ENCODE measurements at places on chromosomes 1 and 21. TPM values are rescaled to one million over a fixed set of nuclear protein-coding genes. Genes with fewer than 3 reads are reported as not detected.

DNA sequence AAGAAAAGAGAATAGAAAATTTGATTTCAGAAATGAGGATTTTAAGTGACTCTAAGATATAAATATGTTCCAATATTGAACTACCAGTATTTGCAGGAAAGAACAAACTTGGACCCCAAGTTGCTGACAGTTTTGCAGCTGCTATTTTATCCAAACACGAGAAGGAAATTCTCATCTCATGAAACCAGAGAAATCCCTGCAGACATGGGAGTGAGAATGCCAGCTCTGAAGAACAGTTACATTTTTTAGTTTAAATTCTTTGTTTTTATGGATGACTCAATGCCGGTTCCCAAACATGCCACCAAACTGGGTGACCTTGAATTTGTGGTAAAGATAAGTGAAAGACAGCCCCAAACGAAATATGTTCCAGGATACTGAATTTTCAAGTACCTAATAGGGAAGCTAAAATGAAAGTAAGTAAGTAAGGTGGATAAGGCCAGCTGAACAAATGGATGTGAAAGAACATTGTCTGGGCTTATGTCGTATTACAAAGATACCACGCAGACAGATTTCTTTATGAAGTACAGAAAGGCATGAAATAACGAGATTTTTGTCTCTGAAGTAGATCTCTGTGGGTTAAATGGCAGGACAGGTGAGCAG lies 19.9 kb downstream of the TLR5 start:
- no peak for DNase-seq

GRCh38 chr1:28855469-28855951 lies 43.5 kb downstream of the OPRD1 start:
- no peak for DNase-seq

KCNJ9 gene
- total RNA-seq = not detected

PCAT6 gene
- 0.65 TPM for total RNA-seq

GRCh38 chr1:214332946-214333798 lies 52.2 kb downstream of the SMYD2 start:
- no peak for DNase-seq

DNA sequence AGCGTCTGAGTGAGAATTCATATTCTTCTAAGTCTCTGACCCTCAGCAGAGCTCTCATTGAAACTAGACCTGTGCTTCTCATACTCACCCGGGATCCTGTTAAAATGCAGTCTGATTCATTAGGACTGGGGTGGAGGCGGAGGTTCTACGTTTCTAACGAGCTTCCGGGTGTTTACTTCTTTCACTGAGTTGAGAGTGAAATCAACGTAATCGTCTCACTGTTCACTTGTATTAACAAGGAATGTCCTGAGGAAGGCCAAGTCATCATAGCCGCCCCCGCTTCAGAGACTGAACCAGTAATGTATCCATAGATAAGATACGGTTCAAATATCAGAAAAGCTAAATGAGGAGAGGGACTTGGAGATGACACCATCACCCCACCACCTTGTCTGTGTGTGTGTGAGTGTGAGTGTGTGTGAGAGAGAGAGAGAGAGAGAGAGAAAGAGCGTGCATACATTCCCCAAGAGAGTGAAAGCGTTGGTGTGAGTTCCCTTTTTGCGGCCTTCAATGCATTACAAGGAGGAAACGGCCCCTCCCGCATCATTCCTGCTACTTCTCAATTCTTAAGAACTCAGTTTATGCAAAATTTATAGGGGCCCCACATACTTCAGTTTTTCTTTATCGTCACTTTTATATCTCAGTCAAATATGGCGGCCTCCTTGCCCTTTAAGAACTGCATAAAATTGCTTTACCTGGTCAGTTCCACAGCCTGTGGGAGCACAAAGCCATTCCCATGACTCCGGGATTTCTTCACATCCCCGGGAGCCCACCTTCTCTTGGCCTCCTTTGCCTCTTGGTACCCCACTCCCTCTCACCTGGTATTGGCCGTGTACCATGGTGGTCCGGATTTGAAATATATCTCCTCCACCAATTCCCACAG lies 19.8 kb downstream of the KMO start:
- no peak for DNase-seq

DNA sequence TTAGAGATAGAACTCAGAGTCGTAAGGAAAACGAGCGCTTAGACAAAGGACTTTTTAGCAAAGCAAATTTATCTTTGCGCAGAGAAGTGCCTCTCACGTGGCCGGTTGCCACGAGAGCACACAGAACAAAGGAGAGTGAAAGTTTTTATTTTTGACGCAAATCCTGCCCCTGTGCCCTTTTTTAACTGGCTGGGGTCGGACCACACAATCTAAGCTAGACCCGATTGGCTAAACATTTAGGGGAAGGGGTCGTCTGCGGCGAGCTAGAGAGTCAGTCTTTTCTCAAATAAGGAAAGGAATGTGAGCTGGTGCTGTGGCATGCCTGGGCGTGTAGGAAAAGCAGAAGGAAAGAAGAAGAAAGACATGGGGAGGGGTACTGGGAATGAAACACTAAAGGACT lies 2.4 kb downstream of the KRTAP10-2 start:
- DNase-seq = no peak

DNA sequence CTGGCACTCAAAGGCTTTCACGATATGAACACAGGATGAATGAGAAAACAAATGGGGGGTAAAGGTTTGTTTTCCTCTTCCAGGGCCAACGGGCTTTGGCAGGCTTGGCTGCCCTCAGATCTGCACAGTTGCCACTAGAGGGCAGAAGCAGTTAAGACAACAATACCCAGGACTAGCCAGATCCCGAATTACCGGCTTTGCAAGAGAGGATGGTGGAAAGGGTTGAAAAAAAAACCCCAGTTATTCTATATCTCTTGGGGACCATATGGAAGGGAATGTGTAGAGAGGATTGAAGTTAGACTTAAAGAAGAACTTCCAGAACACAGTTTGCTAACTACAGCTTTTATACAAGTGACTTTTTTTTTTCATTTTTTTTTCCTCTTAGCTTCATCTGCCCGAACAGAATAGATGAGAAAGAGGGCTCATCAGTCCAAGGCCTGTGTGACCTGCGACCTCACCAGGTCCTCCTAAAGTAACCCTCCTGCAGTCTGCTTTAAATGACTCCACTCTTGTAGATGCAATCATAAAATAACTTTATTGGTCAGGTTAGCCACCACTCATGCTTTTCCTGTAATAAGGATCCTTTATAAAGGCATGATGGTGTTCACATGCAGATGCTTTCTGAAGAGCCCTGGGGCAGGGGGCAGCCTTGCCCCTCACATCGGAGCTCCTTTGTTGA lies 10.7 kb downstream of the FMOD start:
- peak; percentile 82 for DNase-seq

GRCh38 chr21:45459171-45460010 lies 54.4 kb downstream of the COL18A1 start:
- DNase-seq = no peak

- no peak for DNase-seq
Measured at GRCh38 chr1:19375631-19376400, 63.7 kb downstream of the SLC66A1 start.

CSTB gene
- total RNA-seq = 25.6 TPM

PAPPA2 gene
- 0.45 TPM for total RNA-seq

DNA sequence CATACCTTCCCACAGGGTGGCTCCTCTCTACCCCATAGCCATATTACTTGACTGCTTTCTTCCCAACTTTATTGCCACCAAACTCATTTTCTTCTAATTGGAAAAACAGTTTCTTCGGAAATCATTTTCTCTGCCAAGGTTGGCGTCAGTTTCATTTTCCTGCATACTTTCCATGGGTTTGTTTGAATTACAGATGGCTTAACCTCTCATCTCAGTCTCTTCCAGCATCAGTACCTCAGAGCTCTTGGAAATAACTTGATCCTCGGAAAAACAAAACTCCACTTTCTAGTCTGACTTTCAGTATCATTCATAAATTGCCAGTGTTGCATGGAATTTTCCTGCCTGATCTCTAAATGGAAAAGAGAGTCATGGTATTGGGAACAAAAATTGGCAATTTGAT lies 20.3 kb upstream of the PRDM2 start:
- DNase-seq = no peak

TARDBP gene
- total RNA-seq = 59.1 TPM

- DNase-seq = no peak
Measured at GRCh38 chr1:31112266-31112935, 46.9 kb upstream of the PUM1 start.

DNA sequence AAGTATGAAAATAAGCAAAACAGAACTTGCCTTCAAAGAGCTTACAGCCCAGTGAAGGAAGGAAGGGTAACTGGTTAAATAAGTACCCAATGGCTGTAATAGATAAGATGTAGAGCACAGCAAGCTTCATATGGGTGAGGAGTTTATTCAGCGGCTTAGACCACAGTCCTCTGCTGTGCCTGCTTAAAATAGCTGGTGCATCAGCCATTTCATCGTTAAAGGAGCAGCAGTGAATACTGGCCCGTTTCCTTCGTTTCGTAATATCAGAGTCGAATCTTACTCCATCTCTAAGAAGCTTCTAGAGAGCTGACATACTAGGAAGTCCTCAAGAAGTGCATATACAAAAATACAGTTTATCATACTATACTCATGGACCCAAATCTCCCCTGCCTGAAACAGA lies 286.5 kb downstream of the NFIA start:
- no peak for DNase-seq

DNA sequence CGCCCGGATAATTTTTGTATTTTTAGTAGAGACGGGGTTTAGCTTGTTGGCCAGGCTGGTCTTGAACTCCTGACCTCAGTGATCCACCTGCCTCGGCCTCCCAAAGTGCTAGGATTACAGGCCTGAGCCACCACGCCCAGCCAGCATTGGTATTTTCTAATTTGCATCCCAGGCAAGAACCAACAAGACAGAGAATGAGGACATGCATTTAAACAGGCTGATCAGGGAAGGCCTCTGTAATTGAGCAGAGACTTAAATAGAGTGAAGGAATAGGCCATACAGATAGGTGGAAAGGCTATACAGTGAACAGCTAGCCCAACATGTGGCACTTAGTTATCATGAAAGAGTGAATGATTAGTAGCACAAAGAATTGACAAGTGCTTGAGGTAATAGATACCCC lies 230.4 kb downstream of the SLC35F3 start:
- no peak for DNase-seq

NASP gene
- total RNA-seq = 28.2 TPM

GRCh38 chr1:227883073-227883520 lies 64.6 kb downstream of the WNT9A start:
- no peak for DNase-seq

DNA sequence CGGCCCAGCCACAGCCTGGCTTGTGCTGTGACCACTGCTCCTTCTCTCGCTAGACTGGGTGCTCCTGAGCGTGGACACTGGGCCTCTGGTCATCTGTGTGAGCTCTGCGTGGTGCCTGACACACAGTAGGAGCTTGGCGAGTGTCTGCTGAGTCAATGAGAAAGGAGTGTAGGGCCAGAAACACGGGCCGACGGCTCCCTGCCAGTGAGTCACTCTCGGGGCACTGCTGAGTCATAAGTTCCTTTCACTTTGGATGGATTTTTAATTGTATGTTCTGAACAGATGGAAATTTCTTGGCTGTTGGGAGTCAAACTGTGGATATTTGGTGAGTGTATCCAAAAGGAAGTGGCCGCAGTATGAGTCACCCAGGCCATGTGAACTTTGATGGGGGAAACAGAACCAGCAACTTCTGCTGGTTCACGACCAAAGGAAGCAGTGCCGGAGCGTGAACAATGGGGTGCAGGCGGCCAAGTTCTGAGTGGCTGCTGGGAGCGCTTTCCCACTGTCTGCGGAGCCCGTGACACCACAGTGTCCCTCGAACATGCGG lies 41.0 kb upstream of the COL18A1 start:
- no peak for DNase-seq

- no peak for DNase-seq
Measured at GRCh38 chr1:84479998-84480397, 932 bp downstream of the RPF1 start.

GRCh38 chr1:67951014-67951413 lies 99.4 kb downstream of the DIRAS3 start:
- DNase-seq = no peak

DNA sequence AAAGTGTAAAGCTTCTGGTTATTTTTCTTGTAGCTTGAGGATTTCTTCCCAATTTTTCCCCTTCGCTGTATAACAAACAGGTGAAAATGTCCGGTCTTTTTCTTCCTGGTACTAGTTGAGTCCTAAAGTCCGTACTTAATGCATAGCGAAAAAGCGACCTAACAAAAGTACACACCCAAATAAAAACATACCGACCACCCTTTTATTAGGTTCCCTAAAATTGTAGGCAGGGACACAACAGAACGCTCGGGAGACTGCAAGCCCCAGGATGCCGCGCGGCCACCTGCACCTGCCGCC lies 281 bp upstream of the BTF3L4 start:
- no peak for DNase-seq

B3GALNT2 gene
- 8.9 TPM for total RNA-seq

PRPF38A gene
- 11.8 TPM for total RNA-seq

- DNase-seq = no peak
Measured at GRCh38 chr1:225883616-225884265, 1.6 kb upstream of the TMEM63A start.

DNA sequence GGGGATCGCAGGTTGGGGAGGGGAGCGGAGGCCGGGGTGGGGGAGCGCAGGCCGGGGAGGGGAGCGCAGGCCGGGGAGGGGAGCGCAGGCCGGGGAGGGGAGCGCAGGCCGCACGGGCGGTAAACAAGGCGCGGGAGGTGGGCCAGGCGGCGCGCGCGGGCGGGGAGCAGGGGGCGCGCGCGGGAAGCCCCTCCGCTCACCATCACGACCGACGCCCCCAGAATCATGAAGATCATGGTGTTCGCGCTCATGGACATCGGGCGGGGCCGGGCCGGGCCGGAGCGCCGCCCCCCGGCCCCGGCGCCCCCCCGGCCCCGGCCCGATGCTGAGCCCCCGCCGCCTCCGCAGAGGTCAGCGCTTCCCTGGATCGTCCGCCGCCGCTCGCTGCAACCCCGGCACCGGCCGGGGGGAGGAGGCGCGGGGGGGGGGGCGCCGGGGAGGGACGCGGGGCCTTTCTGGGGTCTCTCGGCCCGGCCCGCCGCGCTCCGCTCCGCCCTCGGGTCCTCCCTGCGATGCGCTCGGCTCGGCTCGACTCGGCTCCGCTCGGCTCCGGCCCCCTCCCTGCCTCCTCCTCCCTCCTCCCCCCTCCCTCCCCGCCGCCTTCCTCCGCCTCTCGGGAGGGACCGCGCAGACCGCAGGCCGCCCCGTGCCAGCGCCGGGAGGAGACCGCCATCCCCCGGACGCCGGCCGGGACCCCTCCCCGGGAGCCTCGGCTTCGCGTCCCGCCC lies at the start of gene TMEM240:
Gene TMEM240, minus strand, starts transcription at position 535 of the 728 bp plus-strand sequence. Its CDS starts 278 bp downstream, at position 257.
- DNase-seq = no peak

GRCh38 chr1:8349961-8350360 lies 32.0 kb downstream of the SLC45A1 start:
- DNase-seq = no peak

DNA sequence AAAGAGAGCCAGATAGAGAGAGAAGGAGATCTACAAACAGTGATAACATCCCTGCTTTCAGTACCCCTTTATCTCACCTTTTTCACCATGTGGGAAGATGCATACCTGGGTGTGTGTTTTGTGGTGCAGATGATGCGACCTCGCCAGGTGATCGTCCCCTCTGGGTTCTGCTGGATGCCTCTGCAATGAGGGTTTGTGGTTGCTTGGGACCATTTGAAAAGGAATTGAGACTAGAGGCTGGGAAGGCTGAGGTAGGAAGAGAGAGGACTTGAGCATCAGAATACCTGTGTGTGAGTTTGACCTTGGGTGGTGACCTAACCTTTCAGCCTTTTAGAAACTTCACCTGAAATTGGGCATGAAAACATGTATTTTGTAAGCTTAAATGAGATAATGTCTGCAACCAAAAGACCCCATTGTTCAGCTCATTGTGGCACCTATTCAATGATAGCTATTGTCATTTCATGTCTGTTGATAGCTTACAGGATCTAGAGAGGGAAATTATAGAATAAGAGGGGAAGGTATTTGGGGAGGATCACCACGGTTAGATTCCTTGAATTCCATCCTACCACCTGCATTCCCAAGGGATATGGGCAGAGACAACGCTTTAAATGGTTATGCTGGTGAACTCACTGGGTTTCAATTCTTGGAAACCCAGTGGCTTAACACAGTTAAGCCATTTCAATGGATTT lies 125.7 kb downstream of the IGSF21 start:
- no peak for DNase-seq

Measured in left lobe of liver (tissue), 2 donors.